Skeletal muscle cell (primary cell): ENCODE measurements at places on chromosomes 3 and 15.

DNA sequence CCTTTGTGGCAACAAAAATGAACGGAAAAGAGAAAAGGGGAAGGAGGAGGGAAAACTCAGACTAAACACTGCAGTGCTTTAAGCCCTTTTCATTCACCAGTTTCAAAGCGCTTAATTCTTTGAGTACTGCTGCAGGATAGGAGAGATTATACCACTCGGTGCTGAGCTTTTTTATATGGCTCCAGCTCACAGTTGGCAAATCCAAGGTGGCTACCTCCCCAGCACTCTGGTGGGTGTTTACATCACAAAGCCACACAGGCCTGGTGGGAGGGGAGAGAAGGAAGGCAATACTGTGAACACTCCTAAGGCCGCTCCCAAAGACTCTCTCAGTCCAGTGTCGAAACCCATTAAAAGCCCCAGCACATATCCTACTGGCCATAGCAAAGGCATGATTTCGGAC, 191.4 kb downstream of the STT3B start:
- DNase-seq, result no peak

- peak; percentile 68 for DNase-seq
Observed at GRCh38 chr3:172317984-172318383, 130.3 kb downstream of the GHSR start.

GRCh38 chr15:39663704-39664250, 82.9 kb downstream of the THBS1 start:
- DNase-seq, result no peak

DNA sequence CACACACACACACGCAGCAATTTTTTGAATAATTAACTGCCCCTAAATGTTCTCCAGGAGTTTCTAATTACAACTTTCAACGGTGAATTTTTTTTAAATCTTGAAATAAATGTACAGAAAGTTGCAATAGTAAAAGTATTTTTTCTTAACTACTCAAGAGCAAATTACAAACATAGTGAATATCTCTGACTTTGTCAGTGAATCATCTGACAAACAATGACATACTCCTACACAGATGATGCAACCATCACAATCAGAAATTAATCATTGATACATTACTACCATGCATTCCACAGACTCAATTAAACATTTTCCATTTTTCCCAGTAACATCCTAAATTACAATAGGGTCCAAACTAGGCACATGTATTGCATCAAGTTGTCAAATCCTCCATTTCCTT, 597.3 kb downstream of the NAALADL2 start:
- DNase-seq, result no peak

DNA sequence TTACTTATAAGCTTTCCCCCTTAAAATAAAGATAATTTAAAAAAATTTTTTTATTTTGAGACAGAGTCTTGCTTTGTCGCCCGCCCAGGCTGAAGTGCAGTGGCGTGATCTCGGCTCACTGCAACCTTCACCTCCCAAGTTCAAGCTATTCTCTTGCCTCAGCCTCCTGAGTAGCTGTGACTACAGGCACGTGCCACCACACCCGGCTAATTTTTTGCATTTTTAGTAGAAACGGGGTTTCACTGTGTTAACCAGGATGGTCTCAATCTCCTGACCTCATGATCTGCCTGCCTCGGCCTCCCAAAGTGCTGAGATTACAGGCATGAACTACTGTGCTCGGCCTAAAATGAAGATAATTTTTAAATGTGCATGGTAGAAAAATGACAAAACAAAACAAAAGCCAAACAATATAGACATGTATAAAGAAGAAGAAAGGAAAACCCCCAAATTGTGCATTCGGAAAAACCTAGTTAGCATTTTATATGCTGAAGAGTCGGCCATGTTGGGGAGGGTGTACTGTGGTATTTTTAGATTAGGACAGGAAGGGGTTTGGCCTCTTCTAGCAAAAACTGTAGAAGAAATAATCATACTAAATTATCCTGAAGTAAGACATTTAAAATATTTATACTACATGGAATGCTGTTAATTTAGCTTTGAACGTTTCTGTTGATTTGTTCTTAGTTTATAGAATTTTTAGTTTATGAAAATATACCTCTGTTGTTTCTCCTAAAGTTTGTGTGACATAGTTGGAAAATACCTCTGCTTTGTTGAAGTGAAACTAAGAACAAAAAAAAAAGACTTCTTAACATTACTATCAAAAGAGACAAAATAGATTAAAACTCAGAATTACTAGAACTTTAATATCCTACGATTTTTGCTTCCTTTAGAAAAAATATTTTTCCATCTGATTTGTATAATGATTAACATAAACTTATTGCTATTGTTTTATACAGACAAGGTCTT, 7.4 kb downstream of the APPL1 start:
- no peak for DNase-seq

DNA sequence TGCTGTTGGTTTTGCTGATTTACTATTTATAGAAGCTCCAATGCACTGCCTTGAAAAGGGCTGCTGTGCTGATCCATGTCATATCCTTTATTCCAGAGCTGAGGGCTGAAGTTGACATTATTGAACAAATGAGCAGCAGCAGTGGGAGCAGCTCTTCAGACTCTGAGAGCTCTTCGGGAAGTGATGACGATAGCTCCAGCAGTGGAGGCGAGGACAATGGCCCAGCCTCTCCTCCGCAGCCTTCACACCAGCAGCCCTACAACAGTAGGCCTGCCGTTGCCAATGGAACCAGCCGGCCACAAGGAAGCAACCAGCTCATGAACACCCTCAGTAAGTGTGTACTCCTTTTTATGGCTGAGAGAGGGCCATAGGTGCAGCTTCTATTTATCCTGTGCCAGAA, 8.8 kb downstream of the EAF1 start:
- no peak for DNase-seq

GRCh38 chr3:17094551-17094950, 209.8 kb downstream of the PLCL2 start:
- no peak for DNase-seq

GRCh38 chr3:172640751-172641150, 70.1 kb downstream of the NCEH1 start:
- no peak for DNase-seq

- DNase-seq, result no peak
Observed at GRCh38 chr3:147836330-147836729, 427.2 kb downstream of the ZIC1 start.

DNA sequence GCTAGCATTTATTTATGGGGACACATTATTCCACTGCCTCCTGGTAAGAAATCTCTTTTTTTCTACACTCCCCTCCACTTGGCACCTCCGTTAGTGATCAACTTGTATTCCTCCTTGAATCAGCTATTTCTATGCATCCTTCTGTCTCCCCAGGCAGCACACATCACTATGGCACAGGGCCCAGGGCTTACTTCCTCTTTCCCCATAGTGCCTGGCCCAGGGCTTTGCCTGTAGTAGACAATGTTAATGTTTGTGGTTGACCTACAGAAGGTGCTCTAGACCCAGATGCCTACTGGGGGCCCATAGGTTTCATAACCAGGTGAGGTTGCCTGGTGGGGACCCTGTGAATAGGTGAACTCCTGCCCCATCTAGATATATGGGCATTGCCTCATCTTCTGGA, 44.9 kb downstream of the EPHB1 start:
- DNase-seq, result no peak

DNA sequence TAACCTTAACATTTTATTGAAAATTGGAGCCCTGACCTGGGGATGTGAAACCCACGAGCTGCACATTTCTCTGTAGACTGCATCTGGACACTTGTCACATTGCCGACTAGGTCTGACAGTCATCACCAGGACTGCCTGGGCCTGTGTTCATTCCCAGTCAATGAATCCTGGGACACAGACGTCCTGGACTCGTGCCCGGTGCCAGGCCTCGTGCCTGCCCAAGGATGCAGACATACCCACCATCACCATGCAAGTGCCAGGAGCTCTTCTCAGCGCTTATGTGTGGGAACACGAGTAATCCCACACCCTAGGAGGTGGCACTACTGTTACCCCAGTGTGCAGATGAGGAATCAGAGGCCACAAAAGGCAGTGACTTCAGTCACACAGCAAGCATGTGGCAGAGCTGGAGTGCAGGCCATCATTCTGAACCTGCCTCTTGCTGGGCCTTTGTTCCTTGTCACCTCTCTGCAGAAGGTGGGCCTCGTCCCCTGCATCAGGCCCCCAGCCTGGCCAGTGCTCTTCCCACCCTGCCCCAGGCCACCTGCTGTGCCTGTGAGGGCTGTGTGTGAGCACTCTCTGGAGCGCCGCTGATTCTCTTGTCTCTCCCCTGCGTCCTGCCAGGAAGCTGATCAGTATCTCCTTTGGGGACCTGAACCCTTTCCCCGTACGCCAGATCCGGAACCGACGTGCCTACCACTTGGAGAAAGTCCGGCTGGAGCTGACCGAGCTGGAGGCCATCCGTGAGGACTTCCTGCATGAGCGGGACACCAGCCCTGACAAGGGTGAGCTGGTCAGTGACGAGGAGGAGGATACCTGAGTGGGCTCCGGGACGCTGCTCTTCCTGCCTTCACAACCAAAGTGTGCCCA, 58.5 kb downstream of the ADAMTS7 start:
- no peak for DNase-seq

DNA sequence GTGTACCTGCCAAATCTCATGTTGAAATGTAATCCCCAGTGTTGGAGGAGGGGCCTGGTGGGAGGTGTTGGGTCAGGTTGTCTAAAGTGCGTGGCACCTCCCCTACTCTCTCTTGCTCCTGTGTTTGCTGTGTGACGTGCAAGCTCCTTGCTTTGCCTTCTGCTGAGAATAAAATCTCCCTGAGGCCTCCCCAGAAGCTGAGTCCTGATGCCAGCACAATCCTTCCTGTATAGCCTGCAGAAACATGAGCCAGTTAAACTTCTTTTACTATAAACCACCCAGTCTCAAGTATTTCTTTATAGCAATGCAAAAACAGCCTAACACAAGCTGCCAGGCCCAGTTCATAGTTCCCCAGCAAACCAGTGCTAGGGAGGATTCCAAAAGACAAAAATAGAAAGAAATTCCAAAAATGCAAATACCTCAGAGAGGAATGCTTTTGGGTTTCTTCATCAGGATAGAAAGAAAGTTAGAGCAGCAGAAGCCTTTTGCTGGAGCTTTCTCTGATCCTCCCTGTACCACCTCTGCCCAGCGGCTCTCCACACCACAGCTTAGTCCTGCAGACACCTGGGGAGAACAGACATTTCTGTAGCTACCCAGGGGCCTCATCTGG, 25.9 kb upstream of the CDV3 start:
- no peak for DNase-seq

- DNase-seq, result no peak
Observed at GRCh38 chr3:40096661-40097111, 212.8 kb upstream of the EIF1B start.

- DNase-seq, result no peak
Observed at GRCh38 chr3:27642796-27643195, 79.3 kb downstream of the EOMES start.

- no peak for DNase-seq
Observed at GRCh38 chr3:49025793-49026520, 3.2 kb downstream of the IMPDH2 start.

DNA sequence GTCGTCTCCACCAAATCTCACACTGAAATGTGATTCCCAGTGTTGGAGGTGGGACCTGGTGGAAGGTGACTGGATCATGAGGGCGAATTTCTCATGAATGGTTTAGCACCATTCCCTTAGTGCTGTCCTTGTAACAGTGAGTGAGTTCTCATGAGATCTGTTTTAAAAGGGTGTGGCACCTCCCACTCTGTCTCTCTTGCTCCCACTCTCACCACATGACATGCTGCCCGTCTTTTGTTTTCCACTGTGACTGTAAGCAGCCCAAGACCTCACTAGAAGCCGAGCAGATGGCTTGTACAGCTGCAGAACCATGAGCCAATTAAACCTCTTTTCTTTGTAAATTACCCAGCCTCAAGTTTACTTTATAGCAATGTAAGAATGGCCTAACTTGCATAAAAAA, 21.2 kb downstream of the RAD18 start:
- no peak for DNase-seq

DNA sequence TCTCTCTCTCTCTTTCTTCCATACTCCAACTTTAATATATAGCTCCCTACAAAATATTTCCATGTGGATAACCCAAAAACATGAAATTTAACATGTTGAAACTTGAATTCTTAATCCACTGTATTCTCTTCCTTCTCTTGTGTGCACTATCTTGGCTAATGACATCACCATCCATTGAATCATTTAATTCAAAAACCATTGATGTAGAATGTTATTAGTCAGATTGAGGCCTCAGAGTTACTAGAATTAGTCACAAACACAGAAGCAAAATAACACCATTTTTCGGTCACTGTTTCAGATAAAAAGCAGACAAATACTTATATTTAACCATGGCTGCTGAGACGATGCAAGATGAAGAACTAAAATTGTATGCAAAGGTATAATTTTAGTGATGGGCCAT, 256.9 kb upstream of the LRRC3B start:
- no peak for DNase-seq

- DNase-seq, result no peak
Observed at GRCh38 chr3:156769721-156770654, 56.2 kb upstream of the LEKR1 start.

DNA sequence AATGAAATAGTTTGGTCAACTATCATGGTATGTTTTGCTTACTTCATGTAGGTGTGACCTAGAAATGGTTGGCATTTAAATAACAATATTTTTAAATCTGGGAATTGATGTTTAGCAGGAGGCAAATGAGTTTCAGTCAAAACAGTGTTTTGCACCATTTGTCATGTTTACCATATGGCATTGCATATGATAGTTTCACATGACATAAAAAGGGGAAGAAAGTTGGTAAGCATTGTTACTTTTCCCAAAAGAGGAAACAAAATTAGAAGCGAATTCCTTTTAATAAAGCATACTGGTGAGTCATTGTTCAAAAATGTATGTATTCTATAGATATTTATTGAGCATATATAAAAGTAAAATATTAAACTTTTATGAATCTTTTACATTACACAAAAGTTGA, 2.3 kb downstream of the RNF13 start:
- DNase-seq, result no peak

DNA sequence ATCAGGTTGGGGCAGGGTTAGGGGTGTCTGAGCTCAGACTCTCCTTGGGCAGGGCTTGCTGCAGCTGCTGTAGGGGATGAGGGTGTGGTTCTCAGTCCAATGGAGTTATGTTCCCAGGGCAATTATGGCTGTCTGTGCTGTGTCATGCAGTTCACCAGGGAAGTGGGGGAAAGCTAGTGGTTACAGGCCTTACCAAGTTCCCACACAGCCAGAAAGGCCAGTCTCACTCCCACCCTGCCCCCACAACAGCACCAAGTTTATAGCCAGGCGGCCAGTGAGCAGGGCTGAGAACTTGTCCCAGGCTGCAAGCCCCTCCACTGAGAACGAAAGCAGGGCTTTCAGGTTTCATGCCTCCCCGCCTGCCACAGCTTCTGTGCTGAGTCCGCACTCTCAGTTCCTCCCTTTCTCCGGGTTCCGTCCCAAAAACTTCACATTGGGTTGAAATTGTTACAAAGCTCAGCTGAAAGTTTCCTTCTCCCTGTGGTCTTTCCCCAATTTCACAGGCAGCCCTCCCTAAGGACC, 19.6 kb upstream of the CPOX start:
- no peak for DNase-seq

DNA sequence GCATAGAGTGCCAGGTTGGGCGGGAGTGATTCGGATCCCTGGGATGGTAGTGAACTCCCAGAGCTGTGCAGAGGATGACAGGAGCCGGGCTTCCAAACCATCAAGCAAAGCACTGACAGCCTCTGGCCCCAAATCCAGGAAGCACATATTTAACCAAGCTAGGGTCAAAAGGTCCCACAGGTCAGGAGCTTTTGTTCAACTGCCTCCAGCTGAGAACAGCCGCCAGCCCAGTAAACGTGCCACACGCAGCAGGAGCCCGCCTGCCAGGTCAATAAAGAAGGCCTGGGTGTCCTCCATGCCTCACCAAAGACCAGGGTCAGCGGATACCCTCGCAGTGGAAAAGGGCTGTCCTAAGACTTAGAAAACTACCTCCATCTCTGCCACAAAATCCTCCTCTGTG, 184.7 kb upstream of the LINGO1 start:
- DNase-seq, result no peak
